ENCODE measurements at places on chromosomes 12 and 14. TPM values are rescaled to one million over a fixed set of nuclear protein-coding genes. Genes with fewer than 3 reads are reported as not detected.
A peak's percentile ranks its signal among the peaks of the same experiment; 100 is the strongest.

GRCh38 chr14:92677087-92677668, 71.2 kb downstream of the LGMN start:
- no peak for DNase-seq

DNA sequence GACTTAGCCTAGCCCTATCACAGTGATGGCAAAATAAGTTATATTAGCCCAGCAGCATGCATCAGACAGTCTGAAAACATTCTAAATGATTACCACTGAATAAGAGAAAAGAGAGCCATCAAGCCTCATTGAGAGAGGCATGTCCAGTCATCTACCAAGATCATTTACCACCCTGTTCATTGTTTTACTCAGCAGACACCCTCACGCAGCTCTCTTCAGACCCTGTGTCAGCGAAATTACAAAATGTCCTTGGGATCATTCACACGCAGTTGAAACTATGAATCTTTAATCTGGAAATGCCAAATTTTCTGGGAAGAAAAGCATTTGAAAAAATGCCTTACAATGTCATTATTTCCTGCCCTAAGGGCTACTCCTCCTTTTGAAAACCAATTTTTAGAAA, 89.5 kb downstream of the PTPRO start:
- DNase-seq = no peak

DNA sequence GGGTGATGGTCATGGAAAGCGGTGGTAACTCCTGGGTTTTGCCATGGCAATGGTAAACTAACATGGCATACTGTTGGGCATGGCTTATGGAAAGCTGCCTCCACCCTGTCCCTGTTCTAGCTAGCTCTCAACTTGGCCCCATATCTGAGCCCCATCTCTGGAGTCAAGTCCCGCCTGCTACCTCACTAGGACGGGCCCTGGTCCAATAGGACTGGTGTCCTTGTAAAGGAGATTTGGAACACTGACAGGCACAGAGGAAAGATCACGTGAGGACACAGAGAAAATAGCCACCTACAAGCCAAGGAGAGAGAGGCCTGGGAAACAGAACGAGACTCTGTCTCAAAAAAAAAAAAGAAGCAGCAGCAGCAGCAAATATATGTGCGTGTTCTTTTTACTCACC, 59.8 kb downstream of the RNFT2 start:
- no peak for DNase-seq

- DNase-seq = peak; percentile 76
These were observed 466 bp downstream of the KICS2 start for GRCh38 chr12:64221651-64222008.

GRCh38 chr14:51386983-51387735, 147.1 kb downstream of the TMX1 start:
- DNase-seq = no peak

DNA sequence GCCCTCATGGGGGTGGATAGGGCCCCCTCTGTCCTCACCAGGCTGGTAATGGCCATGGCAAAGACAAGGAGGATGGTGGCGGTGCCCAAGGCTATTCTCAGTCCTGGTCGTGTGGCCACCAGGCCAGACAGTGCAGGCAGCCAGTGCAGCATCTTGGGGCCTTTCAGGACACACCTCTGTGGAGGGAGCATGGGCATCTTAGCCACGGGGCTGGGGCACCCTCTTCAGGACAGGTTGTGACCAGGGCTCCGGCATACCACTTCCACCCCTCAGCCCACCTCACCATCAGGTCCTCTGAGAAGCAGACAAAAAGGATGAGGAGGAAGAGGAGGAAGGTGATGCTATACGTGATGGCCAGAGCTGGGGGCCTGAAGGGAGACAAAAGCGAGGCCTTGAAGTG, 10.8 kb downstream of the ADCY4 start:
- no peak for DNase-seq

DNA sequence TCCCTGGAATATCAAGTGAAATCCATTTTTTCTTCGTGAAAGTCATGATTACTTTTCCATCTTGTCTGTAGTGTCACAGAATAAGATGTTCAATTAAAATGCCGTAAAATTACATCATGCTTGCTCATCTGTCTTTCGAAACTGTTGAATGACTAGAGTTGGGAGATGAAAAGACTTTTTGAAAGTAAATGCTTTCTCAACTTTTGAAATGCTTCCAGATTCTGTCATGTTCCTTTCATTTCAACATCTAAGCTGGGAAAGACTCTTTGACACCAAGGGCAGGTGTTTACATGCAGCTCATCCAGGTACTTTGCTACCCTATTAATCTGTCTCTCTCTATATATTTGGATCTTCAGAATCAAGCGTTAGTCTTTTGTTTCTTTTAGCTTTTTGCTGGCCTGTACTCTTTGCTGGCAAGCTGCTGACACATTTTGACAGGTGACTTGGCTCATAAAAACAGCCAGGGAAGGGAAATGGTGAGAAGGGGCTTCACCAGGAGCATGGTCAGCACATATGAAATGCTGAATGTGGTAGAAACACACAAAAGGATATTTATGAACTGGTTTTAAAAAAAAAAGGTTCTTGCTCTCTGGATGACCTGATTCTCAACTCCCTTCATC, 77.0 kb upstream of the METAP2 start:
- no peak for DNase-seq

- no peak for DNase-seq
These were observed 1.2 kb downstream of the SRSF9 start for GRCh38 chr12:120468325-120468820.

DNA sequence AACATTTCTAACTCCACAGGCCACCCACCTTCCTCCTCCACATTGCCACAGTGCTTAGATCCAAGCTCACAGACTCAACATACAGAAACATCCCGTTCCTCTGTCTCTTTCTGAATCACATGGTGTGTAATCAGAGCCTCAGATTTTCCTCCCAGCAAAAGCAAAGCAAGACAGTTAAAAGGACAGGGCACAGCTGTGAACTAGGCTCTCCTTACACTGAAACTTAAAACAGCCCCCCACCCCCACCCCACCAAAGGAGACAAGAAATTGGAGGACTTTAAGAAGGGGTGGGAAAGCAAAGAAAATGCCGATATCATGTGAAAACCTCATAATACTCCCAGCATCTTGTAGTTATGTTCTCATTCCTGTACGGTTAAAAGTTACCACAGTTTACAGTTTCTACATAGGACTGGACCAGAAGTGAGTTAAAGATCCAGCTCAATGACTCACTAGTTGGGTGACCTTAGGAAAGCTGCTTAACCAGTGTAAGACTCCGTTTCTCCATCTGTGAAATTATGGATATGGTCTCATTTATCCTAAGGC, 4.8 kb downstream of the YBX3 start:
- no peak for DNase-seq

- DNase-seq = no peak
These were observed 23.0 kb upstream of the TC2N start for GRCh38 chr14:91890291-91890749.

- no peak for DNase-seq
These were observed 234.7 kb downstream of the ADGRD1 start for GRCh38 chr12:131188131-131189050.

DNA sequence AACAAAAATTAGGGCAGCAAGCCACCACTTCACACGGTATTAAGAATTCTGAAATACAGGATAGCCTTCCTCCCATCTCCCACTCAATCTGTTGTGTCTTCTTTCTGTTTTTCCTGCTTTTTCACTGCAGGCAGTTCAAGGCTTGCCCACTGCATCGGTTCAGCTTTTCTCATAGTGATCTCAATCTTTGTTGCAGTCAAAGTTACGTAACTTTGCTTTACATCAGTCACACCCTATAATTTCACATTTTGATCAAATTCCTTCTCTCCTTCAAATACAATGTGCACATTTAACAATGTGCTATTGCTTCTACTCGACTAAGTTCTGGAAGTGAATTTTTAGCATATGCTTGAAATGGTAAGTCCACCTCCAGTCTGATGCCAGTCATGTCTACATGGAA, 217.6 kb downstream of the EFCAB11 start:
- no peak for DNase-seq

GRCh38 chr12:53413485-53414204, 10.0 kb upstream of the AMHR2 start:
- DNase-seq = no peak

- DNase-seq = no peak
These were observed 59.3 kb upstream of the VRK1 start for GRCh38 chr14:96737881-96738280.

DNA sequence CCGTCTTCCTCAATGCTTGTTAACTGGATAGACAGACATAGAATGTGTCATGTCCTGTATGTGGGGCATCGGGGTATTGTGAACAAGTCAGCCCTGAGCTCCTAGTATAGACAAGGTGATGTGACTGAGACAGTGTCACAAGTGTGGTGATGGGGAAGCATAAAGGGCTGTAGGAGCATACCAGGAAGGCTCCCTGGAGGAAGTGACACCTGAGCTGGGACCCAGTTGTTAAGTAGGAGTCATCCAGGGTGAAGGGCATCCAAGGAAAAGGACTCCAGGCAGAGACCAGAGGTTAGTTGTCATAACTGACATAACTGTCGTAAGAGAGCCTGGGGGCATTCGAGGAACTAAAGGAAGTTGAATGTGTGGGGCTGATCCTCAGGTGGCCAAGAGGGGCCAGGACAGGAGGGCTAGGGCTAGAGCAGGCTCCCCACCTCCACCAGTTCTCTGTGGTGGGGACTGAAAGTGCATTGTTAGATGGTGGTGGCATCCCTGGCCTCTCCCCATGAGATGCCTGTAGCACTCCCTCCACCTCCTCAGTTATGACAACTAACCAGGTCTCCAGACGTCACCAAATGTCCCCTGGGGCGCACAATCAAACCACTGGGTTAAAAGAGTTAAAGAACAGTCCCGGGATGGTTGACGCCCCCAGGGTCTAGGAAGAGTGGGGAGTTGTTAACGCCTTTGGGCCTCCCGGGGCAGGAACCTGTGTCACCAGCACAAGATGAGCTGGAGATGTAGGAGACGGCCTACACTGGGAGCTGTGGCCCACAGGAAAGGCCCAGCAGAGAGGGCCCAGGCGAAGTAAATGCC, 2.4 kb downstream of the FICD start:
- DNase-seq = no peak

GRCh38 chr12:765840-766239, 13.5 kb downstream of the WNK1 start:
- no peak for DNase-seq

GRCh38 chr14:92481811-92482555, 31.6 kb upstream of the RIN3 start:
- DNase-seq = no peak

DNA sequence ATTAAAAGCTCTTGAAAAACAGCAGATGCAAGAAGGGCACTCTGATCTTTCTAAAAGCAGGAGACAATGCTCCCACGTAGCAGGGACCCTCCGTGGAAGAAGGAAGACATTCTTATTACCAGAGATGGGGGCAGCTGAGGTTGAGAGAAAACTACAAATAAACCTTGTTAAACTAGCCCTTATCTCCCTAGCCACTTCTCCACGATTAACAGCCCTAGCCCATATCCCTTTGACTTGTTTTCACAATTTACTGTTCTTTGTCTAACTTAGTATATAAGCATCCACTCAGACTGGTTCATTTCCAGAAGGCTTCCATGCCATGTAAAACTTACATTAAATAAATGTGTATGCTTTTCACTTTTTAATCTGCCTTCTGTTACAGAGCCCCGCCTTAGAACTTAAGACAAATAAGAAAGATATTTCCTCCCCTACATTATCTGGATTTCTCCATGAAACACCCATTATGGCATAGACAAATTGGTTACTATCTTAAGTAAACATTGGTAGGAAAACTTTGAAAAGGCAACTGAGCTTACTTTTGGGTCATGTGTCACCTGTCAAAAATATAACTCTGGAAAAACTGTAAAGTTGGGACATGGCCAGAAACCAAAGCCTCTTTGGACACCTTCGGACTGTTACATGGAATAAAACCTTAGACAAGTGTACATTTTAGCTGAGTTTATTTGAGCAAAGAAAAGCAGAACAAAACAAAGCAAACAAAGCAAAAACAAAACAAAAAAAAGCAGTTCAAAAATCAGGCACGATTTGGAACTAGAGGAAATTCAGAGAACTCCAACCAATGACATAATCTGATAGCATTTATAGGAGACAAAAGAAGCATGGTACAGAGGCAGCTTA, 4.9 kb upstream of the RNASE1 start:
- no peak for DNase-seq

- no peak for DNase-seq
These were observed 87.0 kb downstream of the GALNT8 start for GRCh38 chr12:4807116-4807783.

- no peak for DNase-seq
These were observed 514.0 kb upstream of the TMPO start for GRCh38 chr12:98001430-98001829.

ASCL1 gene
- not detected for total RNA-seq

CEBPE gene
- total RNA-seq = not detected

SRRM4 gene
- total RNA-seq = 0.02 TPM

RFLNA gene
- not detected for total RNA-seq

OASL gene
- total RNA-seq = 4.1 TPM

OTOGL gene
- not detected for total RNA-seq

LRRC43 gene
- not detected for total RNA-seq

BHLHE41 gene
- total RNA-seq = 4.7 TPM

ZC2HC1C gene
- total RNA-seq = 0.98 TPM
